Inflammatory macrophage treated with lipopolysaccharide for 4 hours (primary cell): ENCODE measurements at places on chromosomes 12 and 14.

DNA sequence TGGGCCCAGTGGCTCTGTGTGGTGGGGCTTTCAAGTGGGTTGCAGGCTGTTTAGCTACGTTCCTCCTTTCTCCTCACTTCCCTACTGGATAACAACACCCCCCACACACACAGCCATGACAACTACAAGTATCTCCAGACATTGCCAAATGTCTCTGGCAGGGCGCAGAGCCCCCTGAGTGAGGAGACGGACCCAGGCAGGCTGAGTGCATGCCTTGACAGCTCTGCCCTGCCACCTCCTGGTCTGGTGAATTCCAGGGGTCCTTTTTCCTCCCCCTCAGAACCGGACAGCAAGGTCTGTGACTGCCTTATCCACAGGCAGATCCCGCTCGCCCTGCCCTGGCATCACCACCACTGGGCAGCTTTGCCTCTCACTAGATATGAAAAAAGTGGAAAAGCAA lies 276.5 kb downstream of the TMEM132C start:
- DNase-seq: no peak

- DNase-seq: no peak
Observed at GRCh38 chr12:102512523-102512922, 32.2 kb upstream of the IGF1 start.

DNA sequence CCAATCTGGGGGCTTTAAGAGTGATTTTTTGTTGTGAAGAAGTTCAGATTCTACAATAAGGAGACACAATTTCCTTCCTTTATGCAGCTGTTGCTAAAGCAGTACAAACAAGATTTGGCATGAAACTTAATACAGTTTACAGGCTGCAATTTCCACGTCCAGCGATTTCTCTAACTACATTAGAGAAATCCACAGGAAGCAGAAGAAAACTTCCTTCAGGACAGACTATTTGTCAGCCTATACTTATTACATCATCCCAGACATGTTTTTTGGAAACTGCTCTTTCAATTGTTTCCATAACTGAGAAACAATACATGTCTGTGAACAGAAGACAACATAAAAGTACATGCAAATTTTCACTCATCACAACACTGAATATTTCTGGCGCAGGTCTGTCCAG lies 204.3 kb downstream of the TTC7B start:
- DNase-seq: no peak

GRCh38 chr14:81450100-81450531 lies 50.0 kb upstream of the STON2 start:
- DNase-seq: no peak

DNA sequence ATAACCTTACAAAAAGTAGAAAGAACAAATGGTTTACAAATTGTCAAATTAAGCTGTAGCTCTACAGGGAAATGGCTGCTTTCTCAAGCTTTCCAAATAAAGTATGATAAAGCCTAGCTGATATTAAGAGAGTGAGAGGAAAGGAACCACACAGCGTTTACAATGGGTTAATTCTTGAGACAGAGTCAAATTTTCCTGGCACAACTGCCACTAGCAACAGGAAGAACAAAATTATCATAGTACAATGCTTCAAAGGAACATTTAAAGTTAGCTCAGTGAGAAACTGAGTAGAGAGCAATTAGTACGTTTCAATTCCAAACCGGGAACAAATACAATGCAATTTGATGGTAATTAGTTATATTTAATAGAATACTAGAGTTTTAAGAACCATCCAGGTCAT lies 116.0 kb downstream of the PPP1R12A start:
- no peak for DNase-seq
